Right renal pelvis (tissue), 4 donors: ENCODE measurements at places on chromosomes 6 and 20. TPM values are rescaled to one million over a fixed set of nuclear protein-coding genes. Genes with fewer than 3 reads are reported as not detected.

The FLRT3 gene
- 128 TPM for polyA plus RNA-seq

The OOEP gene
- not detected for polyA plus RNA-seq

GRCh38 chr6:28551891-28552666 is 26.4 kb downstream of the GPX5 start:
- no peak for DNase-seq

DNA sequence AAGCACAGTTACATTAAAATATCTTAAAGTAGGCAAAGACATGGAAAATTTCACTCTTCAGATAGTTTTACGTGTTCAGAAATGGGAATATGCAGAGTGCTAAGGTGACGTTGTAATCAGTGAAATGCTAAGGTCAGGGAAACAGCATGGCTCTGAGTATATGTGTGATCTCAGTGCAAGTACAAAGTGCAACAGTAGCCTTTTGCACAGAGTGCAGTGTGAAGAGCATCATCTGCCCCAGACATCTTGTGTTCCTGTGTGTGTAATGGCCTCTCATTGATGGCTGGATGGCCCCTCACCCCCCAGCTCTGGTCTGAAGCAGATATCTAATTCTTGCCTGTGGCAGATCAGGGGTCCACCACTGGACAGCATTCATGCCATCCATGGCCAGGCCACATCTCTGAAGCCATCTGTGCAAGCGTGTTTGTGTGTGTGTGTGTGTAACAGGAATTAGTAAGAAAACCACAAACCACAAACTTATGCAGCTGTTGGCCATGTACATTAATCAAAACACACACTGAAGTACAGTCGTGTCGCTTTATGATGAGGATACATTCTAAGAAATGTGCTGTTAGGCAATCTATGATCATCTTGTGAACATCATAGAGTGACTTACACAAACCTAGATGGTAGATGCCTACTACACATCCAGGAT is 165.1 kb downstream of the RALGAPA2 start:
- no peak for DNase-seq

GRCh38 chr20:4484379-4484997 is 237.2 kb upstream of the PRND start:
- DNase-seq, result no peak
